GM03348 (cell line): ENCODE measurements at places on chromosomes 12 and 14.

GRCh38 chr12:48681399-48681709, 684 bp downstream of the KANSL2 start:
- peak; percentile 38 for DNase-seq

- no peak for DNase-seq
These were observed 191.5 kb upstream of the CAND1 start for GRCh38 chr12:67077617-67078016.

DNA sequence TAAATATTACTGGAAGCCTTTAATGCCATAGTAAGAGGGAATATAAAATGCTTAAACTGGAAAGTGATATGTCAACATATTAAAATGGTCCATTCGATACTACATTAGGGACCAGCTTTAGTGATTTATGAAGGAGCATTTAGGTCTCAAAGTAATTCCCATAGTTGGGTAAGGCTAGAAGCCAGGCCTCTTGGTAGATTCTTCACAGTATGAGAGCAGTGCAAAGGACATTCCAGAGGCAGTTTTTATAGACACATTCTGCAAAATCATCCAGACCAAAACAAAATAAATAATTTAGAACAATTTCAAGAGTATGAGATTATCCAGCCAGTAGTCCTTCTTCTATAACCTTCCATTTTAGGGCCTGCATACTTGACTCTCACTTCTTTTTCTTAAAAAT, 142.6 kb upstream of the PDZRN4 start:
- no peak for DNase-seq

DNA sequence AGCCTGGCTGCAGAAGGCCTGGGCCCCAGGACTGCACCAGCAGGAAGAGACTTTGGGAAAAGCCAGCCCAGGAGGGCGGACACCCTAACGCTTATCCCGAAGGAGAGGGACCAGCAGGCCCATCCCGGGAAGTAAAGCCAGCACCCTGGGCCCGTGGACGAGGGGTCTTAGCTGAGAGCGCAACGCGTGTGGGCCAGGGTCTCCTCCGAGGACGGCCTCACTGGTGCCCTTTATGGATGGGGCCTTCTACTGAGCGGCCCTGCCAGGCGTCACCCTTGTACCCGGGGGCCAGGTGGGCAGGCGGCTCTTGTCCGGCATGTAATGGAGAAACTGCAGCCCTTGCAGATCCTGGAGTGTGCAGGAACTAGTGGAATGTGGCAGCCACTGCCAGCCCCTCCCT, 14.1 kb downstream of the TEDC1 start:
- DNase-seq: no peak

DNA sequence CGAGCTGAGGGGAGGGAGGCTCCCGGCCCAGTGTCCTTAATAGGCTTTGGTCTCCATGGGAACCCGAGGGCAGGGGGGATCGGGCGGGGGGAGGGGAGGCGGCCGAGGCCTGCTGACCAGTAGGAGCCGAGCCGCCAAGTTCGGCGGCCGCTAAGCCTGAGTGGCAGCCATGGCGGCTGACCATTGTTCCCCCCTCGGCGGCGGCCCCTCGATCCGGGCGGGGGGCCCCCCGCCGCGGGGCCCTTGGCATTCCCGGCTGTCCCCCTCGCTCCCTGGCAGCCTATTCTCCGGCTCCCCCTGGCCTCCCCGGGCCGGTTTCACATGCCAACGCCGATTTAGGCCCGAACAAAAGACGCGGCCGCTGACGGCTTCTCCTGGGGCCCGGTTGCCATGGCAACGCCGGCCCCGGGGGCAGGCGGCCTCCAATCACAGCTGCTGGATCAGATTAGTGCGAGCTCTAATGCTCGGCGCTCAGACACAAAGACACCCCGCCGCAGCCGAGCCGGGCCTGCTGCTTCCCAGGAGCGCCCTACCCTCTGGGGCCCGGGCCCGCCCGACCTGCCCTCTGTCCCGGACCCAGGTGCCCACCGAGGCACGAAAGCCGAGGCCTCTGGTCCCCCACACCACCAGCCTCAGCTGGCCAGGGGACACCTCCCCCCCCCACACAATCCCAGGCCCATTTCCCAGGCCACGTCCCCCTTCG, 7.3 kb downstream of the MSI1 start:
- peak; percentile 89 for DNase-seq
